ENCODE measurements at places on chromosomes 7 and 10.

GRCh38 chr10:60310740-60311139 is 78.9 kb downstream of the ANK3 start:
- no peak for DNase-seq

GRCh38 chr10:122931088-122931906 is 20.9 kb downstream of the FAM24A start:
- no peak for DNase-seq

DNA sequence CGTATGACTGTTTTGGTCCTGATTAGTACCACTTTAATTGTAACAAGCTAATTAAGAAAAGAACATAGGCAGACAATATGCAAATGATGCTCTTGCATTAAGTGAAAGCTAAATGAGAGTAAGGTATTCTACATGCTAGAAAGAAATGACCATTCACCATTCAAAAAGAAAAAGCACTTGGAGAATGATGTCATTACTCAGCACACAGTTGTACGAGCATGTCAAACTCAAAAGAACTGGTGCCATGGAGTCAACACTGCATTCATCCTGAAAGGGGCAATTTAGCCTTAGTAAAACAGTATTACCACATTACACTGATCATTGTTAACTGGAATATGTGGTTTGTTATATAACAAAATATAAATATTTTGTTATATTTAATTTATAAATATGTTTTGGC is 136.2 kb upstream of the CTTNBP2 start:
- DNase-seq = no peak

- no peak for DNase-seq
Measured at GRCh38 chr7:11650030-11650429, 182.0 kb downstream of the THSD7A start.

DNA sequence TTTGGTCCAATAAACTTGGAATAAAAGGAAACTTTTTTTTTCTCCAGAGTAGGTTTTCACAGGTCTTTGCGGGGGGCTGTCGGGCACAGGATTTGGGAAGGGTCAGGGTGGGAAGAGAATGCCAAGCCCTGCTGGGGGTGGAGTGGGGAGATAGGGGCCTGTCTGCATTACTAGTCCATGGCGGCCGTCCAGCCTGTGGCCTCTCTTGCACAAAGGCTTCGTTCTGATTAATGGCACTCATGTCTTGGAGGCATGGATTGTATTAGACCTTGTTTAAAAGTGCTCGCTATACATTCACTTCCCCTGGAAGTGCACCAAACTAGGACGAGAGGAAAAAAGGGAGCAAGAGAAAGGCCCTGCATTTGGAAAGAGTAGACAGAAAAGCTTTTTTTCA is 37.2 kb downstream of the LRMDA start:
- no peak for DNase-seq

DNA sequence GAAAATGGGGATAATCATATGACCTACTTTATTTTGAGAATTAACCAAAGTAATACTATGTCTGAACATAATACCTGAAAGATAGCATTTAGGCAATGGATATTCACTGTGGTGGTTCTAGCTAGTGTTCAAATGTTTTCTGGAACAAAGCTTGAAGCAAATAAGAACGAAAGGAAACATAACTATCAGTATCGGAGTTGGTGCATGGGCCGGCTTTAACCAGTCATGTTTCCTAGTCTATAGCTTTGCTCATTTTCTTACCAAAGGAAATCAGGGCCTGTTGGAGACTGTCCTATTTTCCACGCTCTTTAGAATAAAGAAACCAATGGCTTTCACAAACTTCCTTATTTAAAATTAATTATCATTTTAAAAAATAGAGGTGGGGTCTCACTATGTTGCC is 8.9 kb downstream of the IL2RA start:
- DNase-seq = no peak

GRCh38 chr10:104190695-104191094 is 41.5 kb downstream of the CFAP43 start:
- DNase-seq = no peak

DNA sequence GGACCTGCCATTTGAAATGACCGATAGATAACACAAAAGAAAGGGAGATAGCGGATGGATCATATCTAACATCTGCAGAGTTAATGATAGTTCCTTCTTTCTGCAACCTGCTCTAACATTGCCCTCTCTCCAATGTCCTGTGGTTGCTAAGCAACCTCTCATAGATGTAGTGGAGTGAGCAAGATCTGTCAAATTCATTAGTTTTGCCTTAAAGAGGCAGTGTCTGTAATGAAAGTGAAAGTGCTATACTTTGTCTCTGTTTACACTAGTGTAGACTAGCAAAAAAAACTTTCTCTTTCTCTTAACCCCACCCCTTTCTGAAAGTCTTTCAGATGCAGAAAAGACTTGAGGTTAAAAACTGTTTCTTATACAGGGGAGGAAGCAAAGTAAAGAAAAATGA is 1196.9 kb downstream of the SORCS3 start:
- no peak for DNase-seq

DNA sequence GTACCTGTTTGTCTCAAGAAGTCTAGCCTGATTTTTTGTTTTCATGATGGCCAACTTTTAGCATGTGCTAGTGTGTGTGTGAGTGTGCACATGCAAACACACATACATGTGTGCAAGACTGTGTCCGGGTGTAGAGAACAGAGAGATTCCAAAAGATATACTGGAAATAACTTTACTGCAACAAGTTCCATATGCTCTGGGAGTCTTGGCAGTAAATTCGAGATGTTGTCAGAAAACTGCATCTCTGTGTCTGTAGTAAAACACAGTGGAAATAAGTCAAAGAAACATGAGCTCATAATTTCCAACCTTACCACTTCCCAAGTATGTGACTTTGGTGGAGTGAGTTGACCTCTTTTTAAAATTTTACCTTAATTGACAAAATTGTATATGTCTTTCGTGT is 950.8 kb upstream of the C7orf33 start:
- DNase-seq = no peak

DNA sequence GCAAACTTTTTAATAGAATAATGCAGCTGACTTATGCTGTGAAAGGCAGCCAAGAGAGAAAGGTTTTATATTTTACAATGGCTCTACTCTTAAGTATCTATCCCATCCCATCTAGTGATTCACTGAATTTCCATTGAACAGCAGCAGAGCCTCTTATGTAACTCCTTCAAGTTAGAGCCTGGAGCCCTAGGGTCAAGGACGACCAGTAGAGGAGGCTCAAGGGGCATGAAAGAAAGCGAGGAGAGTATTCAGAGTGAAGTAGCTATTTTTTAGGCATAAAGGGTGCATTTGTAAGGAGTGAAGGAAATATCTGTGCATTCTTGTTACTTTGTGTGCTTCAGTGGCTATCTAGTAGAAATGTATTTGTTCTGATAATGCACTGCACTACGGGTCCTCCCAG is 180.2 kb upstream of the TPK1 start:
- peak; percentile 42 for DNase-seq

Data from T47D (cell line).